ENCODE measurements at places on chromosomes 3 and 15.

- no peak for DNase-seq
These were observed 26.5 kb upstream of the CD47 start for GRCh38 chr3:108117241-108117775.

DNA sequence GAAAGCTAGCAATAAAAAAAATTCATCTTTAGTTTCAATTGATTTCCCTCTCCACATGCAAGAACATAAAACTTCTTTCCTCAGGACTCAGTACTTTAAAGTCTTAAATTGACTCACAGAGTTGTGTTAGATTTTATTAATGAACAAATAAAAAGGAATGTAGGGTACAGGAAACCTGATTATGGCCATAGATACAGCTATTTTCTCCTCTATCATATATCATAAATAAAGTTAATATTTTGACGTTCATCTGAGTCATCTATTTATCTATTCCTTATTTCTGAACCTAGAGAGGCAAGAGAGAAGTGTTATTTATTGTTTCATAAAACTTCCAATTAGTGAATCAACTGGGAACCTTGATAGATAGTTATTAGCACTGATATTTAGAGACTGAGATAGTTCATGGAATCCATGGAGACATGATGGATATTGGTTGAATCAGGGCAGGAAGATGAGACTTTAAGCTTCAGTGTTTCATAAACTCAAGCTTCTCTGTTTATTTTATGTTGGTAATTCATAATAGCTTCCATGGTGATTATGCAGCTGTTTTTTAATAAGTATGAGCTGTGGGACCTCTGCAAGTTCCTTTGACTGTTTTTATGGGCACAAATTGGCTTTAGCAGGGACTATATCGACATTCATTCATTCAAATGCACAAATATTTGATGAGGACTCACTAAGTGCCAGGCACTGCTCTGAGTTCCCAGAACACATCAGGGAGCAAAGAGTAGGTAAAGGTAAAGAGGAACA, 143.5 kb upstream of the TGFBR2 start:
- no peak for DNase-seq

DNA sequence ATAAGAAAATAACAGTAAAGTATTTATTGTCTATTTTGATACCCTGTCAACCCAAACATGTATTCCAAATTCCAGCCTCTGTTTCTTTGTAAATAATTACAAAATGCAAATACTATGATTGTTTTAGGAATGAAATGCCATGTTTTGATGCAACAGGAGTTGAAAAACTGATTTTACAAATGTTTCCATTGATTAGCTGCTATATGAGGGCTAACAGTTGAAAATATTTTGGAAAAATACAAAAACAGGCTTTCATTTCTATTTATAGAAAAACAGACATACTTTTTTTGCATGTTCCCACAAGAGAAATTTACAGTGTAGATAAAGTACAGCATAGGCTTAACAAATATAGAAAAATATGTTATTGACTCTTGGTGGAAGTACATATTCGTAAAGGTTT, 20.0 kb downstream of the MBNL1 start:
- no peak for DNase-seq

- DNase-seq: no peak
These were observed 191.0 kb upstream of the LINGO1 start for GRCh38 chr15:77823736-77824135.

DNA sequence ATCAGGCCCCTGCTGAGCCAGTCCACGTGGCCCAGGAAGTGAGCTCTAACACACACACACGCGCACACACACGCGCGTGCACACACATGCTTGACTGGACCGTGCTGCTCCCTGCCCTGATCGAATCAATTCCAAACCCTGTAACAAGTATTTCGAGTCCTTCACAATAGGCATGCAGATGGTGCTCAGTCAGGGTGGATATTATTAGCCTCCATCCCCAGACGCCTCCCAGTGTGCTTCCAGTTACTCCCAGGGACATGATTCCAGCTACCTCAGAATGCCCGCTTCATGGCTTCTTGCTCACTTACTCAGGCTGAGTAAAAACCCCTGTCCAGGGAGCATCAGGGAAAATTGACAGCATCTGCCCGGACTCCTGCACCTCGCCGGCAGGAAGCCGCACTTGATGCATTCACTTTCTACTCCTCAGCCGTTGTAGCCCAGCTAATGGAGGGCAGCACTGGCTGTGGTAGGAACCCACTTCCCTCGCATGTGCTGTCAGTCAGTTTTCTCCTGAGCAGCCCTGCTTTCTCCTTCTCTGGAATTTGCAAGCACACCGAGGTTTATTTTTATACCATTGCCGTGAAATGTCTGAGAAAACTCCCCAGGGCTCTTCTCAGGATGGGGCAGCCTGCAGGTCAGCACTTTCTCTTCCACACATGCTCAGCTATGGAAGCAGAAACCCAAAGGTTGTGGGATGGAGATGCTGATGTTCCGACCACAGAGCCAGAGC, 126.1 kb upstream of the ABHD17C start:
- DNase-seq: peak; percentile 43

GRCh38 chr3:89490129-89490528, 382.7 kb downstream of the EPHA3 start:
- no peak for DNase-seq

GRCh38 chr3:194632809-194633348, 340 bp downstream of the TMEM44 start:
- peak; percentile 66 for DNase-seq
